ENCODE measurements at places on chromosomes 7 and 10.

- DNase-seq = peak; percentile 29
Observed at GRCh38 chr10:89389254-89389653, 3.2 kb upstream of the IFIT1 start.

DNA sequence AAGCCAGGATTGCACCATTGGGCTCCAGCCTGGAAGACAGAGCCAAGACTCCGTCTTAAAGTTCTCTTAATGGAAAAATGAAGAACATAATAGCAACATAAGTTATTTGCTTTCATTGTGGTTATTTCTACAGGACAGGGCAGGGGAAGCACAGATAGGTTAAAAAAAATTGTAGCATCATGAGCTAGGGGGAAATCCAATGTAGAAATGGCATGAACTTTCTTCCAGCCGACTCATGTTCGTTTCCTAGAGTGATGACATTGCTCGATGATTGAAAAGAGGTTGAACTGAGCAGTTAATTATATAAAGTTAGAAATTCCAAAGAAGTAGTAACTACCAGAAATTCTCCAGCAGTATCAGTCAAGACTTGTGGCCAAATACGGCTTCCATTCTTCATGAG lies 64.9 kb downstream of the DAGLB start:
- DNase-seq = no peak

DNA sequence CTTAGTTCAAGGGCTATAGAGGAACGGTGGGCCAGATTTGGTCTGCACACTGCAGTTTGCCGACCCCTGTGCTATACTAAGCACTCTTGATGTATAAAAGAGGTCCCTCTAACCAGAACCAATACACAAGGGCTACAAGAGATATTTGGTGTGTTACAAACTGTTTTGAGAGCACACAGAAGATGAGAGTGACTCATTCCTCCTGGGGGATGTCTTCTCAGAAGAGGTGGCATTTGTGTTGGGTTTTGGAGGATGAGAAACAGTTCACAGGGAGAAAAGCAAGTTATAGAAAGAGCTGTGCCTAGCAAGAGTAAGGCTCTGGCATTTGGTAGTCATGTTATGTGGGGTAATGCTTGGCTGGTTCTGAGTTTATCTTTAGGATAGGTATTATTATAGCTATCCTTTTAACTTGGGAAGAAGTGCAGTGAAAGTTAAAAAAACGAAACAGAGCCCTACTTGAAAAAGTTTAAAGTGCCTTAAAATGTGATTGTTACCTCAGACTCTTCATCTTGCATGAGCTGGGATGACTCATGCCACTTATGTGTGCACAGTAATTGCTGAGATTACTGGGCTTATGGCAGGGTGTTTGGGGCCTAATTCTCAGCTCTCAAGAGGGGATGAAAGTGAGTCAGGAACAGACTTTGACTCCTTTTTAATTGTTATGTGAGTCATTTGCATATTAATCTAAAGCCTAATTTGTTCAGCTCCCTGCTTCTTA lies 160.4 kb downstream of the KIF20B start:
- no peak for DNase-seq

DNA sequence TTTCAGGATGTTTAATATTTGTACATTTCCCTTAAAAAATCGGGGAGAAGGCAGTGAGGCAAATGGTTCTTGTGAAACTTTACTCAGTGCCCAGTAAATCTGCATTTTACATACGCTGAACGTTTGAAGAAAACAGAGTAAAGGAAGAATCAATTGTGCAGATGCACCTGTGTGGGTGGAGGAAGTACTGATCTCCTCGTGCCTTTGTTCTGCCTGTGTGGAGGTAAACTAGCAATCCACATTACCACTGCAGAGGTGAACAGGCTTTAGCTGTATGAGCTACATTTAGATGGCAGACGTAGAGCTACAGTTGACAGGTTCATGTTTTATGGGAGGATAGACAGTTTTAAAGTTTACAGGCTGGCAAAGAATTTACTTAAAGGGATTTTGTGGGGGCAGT lies 62.7 kb upstream of the VIPR2 start:
- no peak for DNase-seq

DNA sequence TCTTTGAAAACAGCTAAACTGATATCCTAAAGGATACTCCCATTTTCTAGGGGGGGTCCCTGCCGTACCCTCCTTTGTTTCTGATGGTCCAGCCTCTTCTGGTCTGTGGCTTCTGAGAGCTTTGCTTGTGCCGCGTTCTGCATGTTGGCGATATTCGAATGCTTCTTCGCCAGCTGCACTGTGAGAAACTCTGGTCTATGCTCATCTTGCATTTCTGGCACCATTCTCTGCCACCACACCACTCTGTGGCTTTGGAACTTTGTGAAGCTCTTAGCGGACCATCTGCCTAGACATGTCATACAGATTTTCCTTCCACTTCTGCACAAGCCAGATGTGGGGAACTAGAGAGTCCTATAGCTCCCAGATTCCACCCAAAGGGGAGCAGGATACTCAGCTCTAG lies 197.2 kb downstream of the REEP3 start:
- no peak for DNase-seq

- DNase-seq = no peak
Observed at GRCh38 chr7:36563706-36564327, 160.5 kb downstream of the AOAH start.

- DNase-seq = no peak
Observed at GRCh38 chr7:84583331-84583730, 388.7 kb upstream of the SEMA3A start.

GRCh38 chr7:54888734-54889082 lies 129.7 kb upstream of the SEC61G start:
- no peak for DNase-seq

DNA sequence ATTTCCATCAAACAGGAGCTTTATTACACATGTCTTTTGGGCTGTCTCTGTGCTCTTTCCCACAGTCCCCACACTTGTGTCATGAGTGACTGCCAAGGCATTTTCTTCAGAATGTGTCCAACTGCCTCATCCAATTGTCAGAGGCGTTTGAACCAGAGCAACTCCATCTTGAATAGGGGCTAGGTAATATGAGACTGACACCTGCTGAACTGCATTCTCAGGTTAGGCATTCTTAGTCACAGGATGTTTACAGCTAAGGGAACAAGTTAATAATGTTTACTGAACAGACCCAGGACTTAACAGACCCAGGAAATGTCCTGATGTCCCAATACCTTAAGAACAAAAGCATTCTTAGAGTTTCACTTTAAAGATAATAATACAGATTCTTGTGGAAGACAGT lies 595.5 kb downstream of the REEP3 start:
- no peak for DNase-seq

DNA sequence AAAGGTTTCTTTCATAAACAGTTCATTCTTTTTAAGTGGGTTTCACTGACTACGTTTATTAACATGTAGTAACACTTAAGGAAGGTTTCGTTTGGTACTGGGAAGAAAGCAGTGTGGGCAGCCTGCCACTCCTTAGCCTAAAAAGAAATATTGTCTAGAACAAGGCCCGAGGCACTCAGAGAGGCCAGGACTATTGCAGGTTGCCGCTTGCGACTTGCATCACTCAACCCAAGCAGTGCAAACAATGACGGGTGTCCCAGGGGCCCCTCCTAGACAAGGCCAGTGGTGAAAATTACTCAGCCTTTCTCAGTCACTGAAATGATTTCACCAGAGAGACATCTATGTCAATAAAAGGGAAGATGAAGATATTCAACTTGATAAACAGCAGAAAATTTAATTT lies 243.9 kb downstream of the SNX13 start:
- DNase-seq = no peak

- DNase-seq = peak; percentile 22
Observed at GRCh38 chr7:29105752-29106668, 40.3 kb downstream of the CPVL start.

DNA sequence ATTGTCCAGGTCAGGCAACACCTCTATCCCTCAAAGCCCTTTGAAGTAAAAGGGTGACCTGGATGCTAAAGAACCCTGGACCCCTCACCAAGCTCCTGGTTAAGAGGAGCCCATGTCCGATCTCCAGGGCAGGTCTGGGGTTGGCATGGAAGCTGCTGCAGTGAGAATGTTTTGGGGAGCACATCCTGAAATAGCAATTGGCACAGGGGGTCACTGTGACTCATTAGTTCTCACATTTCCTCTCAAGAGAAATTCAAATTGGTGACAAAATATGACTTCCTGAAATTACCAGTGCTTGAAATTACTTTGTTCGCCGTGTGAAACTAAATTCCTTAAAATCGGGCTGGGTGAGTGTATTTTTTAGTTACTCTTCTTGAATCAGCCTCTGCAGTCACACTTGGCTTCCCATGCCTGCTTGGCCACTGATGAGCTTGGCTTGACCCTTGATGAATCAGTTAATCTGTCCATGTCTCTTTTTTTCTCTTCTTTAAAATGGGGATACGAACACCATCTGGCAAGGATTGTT lies 18.8 kb upstream of the ARHGAP22 start:
- no peak for DNase-seq

GRCh38 chr10:43194266-43194665 lies 56.0 kb downstream of the CSGALNACT2 start:
- peak; percentile 6 for DNase-seq

DNA sequence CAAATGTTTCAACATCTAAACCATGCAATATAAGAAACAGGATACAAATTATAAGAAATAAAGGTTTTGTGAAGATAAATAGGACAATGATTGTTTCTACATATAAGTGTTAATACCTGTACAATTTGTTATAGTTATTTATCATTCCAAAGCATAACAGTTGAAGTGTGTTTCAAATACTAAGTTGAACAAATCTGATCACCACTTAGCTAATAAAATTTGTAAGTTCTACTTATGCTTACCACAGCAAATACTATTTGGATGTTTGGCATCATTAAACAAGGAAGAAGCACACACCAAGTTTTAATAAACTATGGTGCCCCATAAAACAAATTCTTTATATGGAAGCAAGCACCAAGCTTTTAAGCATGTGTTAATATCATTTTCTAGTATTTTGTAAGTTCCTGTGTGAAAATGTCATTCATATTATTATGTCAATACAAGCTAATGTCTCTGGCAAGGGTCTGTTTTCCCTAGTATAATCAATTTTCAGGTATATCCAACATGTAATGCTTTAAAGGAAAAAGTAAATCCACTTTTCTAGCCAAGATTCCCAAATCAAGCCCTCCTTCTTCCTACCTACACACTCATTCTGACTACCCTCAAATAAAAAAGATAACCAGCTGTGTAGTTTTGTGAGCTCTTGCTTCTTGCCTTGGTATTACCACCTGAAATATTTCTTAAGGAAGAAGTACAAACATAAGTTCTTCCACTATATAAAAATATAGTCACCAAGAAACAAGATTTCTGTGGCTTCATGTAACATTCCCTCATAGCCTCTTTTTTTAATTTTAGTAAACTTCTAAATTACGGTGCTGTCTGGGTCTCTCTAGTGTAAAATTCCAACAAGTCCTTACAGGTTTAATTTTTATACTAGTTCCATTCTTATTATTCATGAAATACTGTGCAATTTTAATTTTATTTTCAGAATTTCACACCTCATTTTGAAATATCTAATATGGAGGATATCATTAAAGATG lies 9.2 kb downstream of the SKAP2 start:
- DNase-seq = no peak

DNA sequence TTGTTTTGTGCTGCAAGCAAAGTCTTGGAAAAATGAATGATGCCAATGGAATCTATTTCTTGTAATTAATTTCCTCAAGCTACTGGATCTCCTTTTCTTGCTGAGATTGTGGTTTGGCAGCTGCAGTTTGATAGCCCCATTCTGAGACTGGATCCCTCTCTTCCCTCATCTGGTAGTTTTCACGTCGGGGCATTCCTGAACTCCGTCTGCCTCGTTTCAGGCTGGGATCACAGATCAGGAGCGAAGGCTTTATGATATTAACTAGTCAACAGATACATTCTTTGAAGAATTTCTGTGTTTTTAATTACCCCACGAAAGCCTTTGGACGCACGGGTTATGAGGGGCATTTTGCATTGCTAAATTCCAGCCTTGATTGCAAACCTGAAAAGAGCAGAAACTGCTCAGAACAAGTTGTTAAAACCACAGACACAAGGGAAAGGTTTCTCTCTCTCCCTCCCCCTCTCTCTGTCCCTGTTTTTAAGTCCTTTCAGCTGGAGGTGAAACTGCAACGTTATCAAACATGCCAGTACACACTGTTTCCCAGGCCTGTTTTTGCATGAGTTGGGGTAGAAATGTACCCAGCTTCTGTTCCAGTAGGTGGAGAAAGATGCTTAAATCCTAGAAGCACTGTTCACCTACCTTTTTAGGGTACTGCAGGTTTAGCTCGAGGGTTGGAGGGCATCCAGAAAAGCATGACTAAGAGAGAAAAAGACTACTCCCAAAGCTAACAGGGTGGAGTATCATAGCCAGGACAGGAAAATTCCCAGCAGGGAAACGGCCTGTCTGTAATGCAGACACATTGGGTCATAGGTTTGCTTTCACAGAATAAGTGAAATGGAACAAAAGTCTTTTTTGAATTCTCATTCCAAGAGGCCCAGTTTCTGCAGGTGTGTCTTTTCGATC lies 124.3 kb downstream of the CUX1 start:
- no peak for DNase-seq

- no peak for DNase-seq
Observed at GRCh38 chr10:32125023-32125422, 68.8 kb upstream of the KIF5B start.

DNA sequence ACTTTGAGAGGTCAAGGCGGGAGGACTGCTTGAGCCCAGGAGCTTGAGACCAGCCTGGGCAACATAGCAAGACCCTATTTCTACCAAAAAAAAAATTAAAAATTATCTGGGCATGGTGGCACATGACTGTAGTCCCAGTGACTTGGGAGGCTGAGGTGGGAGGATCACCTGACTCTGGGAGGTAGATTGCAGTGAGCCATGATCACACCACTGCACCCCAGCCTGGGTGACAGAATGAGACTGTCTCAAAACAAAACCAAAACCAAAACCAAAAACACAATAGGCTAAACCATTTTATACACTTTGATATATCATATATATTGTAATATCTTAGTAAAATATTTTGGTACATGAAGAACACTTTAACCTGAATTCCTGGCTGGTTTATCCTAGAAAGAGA lies 101.6 kb downstream of the RAPGEF5 start:
- DNase-seq = no peak

GRCh38 chr7:78499971-78500370 lies 701.4 kb downstream of the PHTF2 start:
- DNase-seq = no peak

GRCh38 chr10:78510566-78511323 lies 477.1 kb downstream of the RPS24 start:
- no peak for DNase-seq

Data from GM13977 (cell line).